Activated naive CD4-positive, alpha-beta T cell treated with anti-CD3 and anti-CD28 coated beads, Interleukin-2, amount 50 U/mL, for 72 hours (primary cell): ENCODE measurements at places on chromosomes 3 and 15.

- no peak for DNase-seq
Observed at GRCh38 chr3:27166888-27167287, 202.3 kb downstream of the NEK10 start.

- no peak for DNase-seq
Observed at GRCh38 chr3:11818033-11818432, 28.7 kb downstream of the TAMM41 start.

- DNase-seq = no peak
Observed at GRCh38 chr15:25740383-25741255, 122.5 kb downstream of the ATP10A start.

DNA sequence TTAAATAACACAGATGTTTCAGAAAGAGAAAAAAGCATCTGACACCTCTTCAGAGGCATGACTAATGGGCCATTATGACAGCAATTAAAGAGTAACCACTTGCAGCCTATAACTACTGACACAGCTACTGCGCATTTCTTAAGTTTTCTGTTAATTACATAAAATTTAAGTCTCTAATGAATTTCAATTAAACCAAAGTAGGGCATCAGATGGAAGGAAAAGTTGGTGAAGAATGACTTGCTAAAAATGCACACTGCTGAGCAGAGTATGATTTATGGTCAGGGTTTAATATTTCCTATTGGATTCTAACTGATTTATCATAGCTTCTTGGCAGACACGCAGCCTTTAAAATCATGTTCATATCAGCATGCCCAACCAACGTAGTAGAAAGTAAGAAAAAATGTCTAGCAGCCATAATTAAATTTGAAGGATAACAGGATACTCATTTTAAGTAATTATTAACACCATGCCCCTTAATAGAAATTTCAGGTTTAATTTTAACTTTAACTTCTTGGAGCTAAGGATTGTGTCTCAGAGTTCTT is 140.0 kb downstream of the CBLB start:
- DNase-seq = no peak

GRCh38 chr3:65268426-65268825 is 580.6 kb upstream of the ADAMTS9 start:
- no peak for DNase-seq

GRCh38 chr3:115760716-115761115 is 137.4 kb downstream of the GAP43 start:
- DNase-seq = no peak

DNA sequence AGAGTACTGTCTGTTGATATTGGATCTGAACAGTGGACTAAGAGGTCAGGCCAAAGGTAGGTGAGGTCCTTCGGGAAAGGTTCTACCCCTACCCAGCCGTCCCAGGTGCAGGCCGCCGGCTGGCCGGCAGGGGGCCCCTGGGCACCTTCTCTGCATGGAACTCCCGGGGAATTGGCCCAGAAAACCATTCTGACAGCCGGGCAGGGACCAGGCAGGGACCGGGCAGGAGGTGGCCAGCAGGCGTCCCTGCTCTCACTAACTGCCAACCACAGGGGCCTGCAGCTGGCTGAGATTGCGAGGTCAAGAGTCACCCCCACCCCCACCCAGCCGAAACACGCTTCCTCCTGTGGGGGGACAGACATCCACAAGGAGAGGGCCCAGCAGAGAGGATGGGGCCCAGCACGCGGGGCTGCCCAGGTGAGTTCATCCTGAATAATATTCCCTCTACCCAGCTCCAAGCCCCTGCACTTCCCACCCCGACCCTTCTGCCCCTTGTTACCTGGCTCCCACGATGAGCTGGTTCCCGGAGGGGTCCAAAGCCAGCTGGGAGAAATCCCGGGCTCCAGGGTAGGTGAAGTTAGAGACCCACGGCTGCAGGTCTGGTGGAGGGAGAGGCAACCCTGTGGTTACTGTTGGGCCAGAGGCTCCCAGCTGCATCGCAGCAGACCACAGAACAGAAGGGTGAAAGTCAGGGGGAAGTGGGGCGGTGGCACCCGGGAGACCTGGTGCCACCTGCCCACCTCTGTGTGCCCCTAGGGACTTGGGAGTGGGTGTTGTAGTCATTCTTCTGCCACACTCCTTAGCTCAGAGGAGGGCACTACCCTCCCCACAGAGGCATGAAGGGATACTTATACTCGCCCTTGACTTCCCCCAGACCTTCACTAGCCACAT is 84.4 kb downstream of the SEMA5B start:
- DNase-seq = peak; percentile 62
